ENCODE measurements at places on chromosomes 2 and 18.

DNA sequence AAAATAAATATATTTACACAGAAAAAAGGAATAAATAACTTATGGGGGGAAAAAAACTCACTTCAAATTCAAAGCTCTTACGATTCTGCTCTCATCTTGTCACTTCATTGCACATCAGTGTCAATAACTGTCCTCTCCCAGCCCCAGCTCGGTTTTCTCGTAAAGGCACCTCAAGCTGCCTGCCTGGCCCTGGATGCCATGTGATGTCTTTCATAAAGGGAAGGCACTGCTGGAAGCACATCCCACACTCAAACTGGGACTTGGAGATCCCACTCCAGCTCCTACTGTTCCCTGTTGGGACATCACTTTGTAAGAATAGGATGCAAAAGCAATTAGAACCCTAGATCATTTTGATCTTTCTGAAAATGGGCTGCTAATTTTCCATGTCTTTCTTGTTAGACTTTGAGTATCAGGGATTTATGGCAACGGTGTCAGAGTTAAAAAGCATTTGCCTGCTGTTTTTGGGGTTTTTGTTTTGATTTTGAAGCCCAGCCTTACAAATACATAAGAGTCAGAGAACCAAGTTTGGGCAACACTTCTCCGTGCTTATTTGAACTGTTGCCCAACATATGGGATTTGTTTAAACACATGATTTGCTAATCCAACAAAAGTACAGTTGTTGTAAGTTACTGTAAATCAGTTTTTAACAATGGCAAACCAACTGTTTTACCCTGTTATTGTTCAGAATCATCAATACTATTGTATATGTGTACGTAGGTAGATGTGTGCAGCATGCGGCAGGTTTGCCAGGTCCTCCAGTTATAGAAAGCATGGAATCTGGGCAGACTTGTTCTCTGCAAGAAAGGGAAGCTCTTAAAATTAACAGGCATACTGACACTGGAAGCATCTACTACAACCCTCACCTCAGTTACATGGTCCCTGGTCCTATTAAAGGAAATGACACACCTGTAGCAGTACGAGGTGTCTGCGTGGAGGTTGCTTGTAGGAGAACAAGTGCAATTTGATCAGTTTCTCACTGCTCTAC is 20.6 kb downstream of the SERTAD2 start:
- DNase-seq, result no peak

DNA sequence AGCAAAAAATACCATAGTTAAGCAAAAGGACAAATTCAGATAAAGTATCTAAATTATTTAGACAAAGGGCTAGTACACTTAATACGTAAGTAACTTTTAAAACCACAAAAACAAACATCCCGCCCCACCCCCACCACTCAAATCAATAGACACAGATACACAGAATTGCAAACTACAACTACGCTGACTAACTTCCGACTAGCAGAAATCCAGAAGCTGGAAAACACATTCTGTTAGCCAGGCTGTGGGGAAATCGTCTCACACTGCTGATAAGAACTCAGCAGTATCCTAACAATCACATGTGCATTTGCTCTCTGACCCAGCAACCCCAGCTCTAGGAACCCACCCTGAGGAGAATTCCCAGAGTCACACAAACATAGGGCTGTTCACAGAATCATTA is 16.6 kb downstream of the FAM168B start:
- DNase-seq, result no peak

DNA sequence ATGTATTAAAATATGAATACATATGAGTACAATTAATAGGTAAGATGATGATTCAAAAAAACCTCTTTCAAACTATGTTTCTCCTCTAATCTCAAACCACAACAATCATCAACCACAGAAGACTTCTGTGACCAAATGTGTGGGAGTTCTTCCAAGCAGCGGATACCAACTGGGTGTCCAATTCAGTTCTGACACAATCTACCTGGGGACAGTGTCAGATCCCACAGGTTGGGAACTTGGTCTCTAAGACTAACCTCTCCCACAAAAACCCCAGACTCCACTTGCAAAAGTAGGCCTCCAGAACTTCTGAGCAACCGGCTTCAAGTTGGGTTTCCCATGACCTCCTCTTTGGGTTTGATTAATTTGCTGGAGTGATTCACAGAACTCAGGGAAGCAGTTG is 26.9 kb downstream of the FASTKD1 start:
- DNase-seq, result no peak

GRCh38 chr2:127410871-127411652 is 7.2 kb upstream of the PROC start:
- DNase-seq, result no peak

DNA sequence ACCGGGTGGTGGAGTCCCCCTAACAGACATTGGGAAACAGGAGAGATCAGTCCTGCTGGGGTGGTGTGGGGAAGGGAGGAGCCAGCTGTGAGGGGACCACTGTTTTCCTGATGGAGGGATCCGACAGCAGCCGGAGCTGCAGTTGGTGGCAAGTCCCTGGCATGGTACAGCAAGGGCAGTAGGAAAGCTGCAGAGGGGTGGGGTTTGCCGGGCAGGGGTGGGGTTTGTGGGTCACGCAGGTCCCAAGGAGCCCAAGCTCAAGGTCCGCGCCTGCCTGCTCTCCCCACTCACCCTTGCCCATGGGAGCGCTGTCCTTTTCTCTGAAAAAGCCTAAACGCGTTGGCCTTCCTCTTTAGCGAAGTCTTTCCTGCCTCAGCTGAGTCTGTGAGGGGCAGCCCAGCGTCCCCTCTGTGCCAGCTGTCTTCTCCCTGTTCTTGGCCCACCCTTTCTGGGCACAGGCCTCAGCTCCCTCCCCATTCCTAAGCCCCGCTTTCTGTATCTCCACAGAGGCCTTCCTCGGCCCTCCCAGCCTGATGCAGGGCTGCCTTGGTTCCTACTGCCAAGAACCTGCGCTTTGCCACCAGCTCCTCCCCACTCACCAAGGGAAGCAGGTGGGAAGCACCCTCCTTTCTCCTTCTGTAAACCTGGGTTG is 29.3 kb upstream of the INHBB start:
- no peak for DNase-seq

- DNase-seq, result no peak
These were observed 1.2 kb upstream of the SDC1 start for GRCh38 chr2:20226152-20226545.

DNA sequence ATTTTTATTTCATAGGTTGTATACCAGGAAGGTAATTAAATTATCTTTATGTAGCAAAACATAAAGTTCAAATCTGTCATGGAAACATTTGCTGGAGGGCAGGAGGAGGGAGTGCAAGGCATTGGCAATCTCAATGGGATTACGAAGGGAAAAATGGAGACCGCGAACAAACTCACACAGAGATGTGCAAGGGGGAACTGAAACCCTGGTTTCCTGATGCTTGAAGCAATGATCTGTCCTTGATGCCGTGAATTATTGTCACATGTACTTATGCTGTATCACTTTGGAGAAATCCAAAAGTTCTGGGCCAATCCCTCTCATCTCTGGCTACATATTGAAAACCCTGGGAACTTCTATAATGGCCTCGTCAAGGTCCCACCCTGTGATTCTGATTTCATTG is 65.0 kb upstream of the MFF start:
- DNase-seq, result no peak

Data from stimulated activated CD4-positive, alpha-beta T cell treated with anti-CD3 and anti-CD28 coated beads, Interleukin-12 subunit alpha, Interleukin-12 subunit beta, amount 100 ng/mL, for 4 hours (primary cell).